Suppressor macrophage treated with lipopolysaccharide for 4 hours (primary cell): ENCODE measurements at places on chromosomes 12 and 14.

- DNase-seq = peak; percentile 74
These were observed 326.3 kb downstream of the ZFP36L1 start for GRCh38 chr14:68466491-68466977.

DNA sequence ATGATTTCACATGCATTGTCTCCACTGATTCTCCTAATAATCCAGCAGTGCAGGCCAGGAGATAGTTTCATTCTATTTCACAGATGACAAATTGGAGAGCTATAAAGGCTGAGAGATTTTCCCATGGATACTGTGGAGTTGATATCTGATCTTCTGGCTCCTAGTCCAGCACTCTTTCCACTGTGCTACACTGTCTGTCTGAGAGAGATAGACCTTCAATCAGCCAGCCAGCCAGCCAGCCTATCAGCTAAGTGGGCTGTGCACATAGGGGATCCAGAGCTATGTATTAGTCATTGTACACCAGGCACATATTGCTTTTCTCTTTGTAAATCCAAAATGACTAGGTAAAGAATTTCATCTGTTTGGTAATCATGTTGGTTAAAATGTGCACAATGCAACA is 91.8 kb upstream of the ATP2B1 start:
- DNase-seq = no peak

DNA sequence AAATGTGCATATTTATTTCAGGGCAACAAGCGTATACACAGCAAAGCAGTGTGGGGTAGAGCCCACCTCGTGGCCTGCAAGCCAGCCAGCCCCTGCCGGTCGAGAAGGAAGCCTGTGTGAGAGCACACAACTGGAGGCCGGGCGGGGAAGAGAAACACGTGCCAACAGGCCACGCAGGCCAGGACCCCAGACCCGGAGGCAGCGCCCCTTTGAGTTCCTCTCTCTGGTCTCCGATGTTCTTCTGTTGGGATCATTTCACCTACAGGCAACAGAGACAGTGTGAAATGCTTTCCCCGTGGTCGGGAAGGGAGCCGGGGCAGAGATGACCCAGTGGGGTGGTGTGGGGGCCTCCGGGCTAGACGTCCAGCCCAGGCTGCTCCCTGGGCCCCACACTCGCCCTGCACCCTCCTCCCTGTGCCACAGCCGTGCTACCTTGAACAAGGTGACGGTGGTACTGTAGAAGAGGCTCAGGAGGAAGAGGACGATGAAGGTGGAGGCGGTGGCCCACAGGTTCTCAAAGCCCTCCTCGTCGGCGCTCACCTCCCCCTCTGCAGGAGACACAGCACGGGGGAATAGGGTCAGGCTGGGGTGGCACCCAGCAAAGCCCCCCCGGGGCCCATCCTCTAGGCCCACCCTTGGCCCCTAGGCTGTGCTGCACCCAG is 325.5 kb downstream of the TMEM121 start:
- DNase-seq = no peak

DNA sequence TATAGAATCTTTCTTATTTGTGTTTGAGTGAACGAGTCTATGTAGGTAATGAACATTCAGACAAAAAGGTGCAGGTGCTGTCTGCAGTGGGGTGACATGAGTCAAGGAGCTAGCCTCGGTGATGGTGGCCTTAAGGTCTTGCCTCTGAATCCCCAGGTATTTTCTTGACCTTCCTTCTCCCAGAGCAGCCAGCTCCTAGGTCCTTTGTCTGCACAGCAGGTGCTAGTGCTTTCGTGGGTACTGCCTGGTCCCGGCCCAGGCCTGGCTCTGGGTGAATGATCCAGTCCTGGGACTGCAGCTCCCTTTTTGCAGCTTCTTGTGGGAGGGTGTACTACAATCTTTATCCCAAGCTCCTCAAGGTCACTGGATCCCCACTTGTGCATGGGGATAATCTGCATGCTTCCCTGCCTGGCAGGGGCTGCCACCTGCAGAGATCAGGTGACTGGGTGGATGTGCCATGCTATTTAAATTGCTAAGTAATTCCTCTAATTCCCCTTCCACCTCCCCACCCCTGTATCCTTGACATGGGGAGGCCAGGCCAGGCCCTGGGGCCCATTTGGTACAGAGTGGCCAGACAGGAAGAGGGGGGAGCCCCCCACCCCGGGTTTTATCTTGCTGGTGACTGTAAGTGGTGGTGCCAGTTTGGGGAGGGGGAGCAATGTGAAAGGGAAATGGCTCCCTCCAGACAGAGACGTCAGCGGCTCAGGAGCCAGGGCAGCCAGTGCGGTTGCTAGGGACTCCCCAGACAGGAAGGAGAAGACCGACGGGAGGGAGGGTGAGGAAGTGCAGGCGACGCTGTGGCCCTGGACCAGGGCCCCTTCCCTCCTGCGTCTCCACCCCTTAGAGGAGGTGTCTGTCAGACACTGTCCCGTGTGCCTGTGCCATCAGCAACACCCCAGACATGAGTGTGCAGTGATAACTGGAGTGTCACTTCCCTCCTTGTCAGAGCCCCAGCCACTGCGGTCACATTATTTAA is 6.7 kb downstream of the VASH1 start:
- peak; percentile 94 for DNase-seq

- peak; percentile 68 for DNase-seq
These were observed 4.8 kb downstream of the ELK3 start for GRCh38 chr12:96198965-96199364.

DNA sequence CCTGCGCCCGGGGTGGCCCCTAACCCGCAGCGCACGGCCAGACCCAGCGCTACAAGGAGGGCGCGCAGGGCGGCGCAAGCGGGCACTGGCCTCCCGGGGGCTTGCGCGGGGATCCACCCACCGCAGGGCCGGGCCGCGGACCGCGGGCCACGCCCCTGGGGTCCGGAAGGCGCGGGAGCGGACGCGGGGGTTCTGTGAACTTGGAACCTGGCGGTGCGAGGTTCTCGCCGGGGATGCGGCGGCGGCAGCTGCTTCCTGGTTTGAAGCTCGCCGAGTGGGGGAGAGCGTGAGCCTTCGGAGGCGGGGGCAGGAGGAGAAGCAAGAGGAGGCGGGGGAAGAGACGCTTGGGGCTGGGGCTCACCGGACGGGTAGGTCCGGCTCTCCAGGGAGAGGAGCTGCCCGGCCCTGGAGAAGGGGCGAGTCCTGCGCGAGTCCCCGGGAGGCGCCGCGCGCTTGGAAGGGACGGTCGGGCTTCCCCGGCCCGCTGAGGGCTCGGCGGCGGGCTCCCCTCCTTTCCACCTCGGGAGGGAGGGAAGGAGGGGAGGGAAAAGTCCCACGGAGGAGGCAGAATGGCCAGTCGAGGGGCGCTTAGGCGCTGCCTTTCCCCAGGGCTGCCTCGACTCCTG is at the start of gene PRKCH:
PRKCH (plus strand) TSS at position 195 of the 626 bp plus-strand sequence. CDS start 523 bp downstream, outside the sequence.
- peak; percentile 76 for DNase-seq

GRCh38 chr12:53221203-53222080 is 10.6 kb downstream of the RARG start:
- peak; percentile 72 for DNase-seq

DNA sequence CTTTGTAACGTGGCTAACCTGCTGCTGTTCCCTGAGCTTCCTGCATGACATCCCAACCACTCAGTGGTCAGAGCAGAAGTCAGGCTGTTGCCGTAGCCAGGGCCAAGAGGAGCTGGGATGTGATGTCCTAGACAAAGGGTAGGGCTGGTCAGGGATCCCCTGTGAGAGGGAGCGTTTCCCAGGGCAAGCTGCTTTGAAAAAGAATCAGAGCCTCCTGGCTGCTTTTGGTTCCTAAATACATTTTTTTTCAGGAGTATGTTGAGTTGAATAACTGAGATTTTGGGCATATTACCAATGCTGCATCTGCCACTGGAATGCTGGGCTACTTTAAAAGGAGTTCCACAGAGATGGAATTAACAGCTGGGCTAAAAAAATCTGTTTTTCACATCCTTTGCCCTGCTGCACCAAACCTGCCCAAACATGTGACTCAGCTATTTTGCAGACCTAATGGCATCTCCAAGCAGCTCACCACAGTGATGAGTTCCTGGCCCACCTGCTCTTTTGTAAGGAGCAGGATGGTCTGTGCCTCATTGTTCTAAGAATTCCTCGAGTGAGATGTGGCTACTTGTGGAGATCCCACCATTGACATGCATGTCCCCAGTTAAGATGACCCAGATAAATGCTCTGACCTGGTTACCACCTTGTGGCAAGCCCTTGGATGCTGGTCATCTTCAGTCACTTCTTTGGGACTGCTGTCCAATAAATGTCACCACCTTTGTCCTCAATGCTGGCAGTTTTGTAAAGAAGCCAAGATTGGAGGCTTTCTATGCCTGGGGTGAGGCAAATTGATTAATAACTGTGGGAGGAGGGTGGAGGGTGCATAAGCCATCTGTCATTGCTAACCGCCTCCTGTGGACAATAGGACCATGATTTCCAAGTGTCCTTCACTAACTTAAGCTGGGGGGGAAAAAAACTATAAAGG is 24.1 kb downstream of the ANKRD13A start:
- no peak for DNase-seq

DNA sequence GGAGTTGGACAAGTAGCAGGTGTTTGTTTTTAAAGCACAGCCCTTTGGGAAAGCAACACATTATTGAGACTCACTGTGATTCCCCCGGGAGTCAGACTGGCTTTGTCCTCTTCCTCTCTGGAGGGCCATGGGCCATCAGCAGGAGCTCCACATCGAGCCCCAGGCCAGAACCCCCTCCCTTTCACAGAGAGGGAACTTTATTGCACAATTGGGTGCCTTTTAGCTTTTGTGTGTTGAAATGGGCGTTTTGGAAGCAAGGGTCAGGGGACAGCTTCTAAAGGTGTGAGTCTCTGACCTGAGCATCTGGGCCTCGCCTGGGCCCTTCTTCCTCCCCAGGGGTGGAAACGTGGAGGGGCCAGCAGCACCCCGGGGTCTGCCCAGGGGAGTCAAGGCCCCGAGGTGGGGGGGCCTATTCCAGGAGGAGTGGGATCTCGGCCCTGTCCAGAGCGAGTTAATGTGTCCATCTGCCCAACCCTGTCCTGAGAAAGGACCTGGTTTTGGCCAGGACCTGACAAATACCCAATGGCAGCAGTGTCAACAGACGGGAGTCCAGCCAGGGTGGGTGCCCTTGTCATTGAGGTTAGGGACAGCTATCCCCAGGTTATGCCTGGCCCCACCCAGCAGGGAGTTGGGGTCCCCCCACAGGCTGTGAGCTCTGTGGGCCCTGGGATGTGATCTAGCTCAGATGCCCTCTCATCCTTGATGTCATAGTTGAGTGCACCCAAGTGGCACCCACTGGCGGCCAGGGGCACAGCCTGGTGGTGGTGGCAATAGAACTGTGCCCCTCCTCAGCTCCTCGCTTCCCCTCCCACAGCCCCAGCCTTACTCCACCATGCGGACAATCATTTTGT is 37.1 kb downstream of the SLC8B1 start:
- DNase-seq = no peak

DNA sequence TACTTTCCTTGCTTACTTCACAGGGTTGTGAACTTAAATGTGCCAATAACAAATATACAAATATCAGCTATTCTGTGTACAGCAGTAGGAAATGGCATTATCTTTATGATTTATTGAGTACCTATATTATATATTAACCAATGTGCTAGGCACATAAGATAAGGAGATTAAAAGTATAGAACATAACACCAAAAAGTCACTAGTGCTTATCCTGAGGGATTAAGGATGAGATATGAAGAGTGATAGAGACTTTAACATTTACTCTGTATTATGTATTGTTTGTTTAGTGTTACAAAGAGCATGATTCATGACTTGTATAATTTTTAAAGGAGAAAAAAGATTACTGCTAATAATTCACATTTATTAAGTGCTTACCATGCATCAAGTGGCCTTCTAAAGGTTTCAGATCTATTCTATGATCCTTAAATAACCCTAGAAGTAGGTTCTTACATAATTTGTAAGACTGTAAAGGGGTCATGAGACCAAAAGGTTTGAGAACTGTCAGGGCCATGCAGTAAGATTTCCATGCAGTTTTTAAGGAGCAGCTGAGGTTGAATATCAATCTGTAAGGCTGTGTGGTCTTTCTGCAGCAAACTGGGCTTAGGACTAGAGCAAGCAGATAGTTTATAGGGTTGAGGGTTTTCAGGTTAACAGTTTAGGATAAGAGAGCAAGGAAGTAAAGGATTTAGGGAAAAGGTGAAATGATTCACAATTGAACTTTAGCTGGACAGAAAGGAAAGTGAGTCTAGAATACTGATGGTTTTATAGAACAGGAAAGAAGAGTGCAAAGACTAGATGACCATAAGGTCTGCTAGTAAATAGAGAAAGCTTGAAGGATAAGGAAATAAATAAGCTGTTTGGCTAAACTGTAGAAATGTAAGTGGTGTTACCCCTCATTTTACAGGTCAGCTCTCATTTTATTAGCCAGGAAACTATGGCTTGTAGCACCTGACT is 7.0 kb downstream of the PYROXD1 start:
- no peak for DNase-seq

GRCh38 chr12:47819138-47819895 is 386 bp downstream of the HDAC7 start:
- peak; percentile 69 for DNase-seq

GRCh38 chr12:55957106-55957859 is 8.6 kb downstream of the PMEL start:
- no peak for DNase-seq

- DNase-seq = peak; percentile 77
These were observed 17.5 kb downstream of the PNMA1 start for GRCh38 chr14:73696466-73697400.

- no peak for DNase-seq
These were observed 500.4 kb downstream of the NELL2 start for GRCh38 chr12:44375694-44376093.

DNA sequence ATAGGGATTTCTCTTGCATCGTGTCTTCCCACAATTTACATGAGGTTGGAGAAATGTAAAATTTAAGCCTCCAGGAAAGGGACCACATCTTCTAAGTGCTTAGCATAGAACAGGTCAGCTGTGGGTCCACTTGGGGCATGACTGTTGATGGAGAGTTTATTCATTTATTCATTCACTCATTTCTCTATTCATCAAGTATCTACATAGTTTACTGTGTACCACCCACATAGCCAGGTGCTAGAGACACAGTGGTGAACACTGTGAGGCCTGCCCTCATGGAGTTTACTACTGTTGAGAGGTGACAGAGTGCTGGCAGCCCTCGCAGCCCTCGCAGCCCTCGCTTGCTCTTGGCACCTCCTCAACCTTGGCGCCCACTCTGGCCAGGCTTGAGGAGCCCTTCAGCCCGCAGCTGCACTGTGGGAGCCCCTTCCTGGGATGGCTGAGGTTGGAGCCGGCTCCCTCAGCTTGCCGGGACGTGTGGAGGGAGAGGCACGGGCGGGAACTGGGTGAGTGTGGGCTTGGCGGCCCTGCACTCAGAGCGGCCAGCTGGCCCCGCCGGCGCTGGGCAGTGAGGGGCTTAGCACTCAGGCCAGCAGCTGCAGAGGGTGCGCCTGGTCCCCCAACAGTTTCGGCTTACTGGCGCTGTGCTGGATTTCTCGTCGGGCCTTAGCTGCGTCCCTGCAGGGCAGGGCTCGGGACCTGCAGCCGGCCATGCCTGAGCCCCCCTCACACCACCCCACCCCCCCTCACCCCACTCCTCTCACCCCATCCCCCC is 1.7 kb upstream of the JPH4 start:
- no peak for DNase-seq
